Kidney epithelial cell (primary cell): ENCODE measurements at places on chromosomes 13 and 19. TPM values are rescaled to one million over a fixed set of nuclear protein-coding genes. Genes with fewer than 3 reads are reported as not detected.

ZNF765 gene
- 8.8 and 9.0 TPM in 2 replicates for total RNA-seq

NMRK2 gene
- not detected in 2 replicates for total RNA-seq

CCDC194 gene
- total RNA-seq: not detected in 2 replicates

ZNF90 gene
- 5.1 TPM in 2 replicates for total RNA-seq

MAP4K1 gene
- 1.3 and 4.7 TPM in 2 replicates for total RNA-seq

SPINT2 gene
- 591 and 806 TPM in 2 replicates for total RNA-seq

PALM3 gene
- total RNA-seq: not detected in 2 replicates

CEACAM4 gene
- total RNA-seq: not detected in 2 replicates

DLL3 gene
- 2.4 and 4.7 TPM in 2 replicates for total RNA-seq

IL11 gene
- total RNA-seq: 32.1 and 38.7 TPM in 2 replicates

KL gene
- 2.0 and 2.4 TPM in 2 replicates for total RNA-seq

KBTBD6 gene
- total RNA-seq: 9.0 and 9.1 TPM in 2 replicates

ADPRHL1 gene
- 0.75 and 0.84 TPM in 2 replicates for total RNA-seq

CEBPA gene
- total RNA-seq: 2.0 and 3.7 TPM in 2 replicates

DOCK9 gene
- 226 and 230 TPM in 2 replicates for total RNA-seq
